CD4-positive, alpha-beta T cell treated with Interferon gamma for 1 hour (primary cell): ENCODE measurements at places on chromosomes 2 and 18.

- DNase-seq, result no peak
Measured at GRCh38 chr2:68974946-68975665, 670 bp downstream of the GKN1 start.

DNA sequence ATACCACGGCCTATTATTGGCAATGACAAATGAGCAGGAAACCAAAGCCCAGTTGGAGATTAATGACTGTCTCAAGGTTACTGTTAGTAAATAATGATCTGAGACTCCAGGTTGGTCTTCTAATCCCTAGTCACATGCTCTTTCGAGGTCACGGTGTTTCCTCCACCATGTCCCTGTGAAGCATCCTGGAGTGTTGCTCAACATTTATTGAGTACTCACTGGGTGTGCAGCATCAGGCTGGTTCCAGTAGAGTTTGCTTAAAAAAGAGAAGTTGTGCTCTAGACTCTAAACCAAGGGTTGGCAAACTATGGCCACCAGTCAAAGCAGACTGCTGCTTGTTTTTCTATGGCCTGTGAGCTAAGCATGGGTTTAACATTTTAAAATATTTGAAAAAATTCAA lies 263.8 kb upstream of the ATP5MC3 start:
- no peak for DNase-seq

GRCh38 chr2:19312949-19313348 lies 45.5 kb downstream of the OSR1 start:
- DNase-seq, result no peak

- no peak for DNase-seq
Measured at GRCh38 chr2:80141007-80141726, 163.4 kb downstream of the LRRTM1 start.

- no peak for DNase-seq
Measured at GRCh38 chr2:126241411-126241810, 414.5 kb upstream of the GYPC start.

- DNase-seq, result no peak
Measured at GRCh38 chr2:186820303-186820702, 28.7 kb downstream of the ZSWIM2 start.

GRCh38 chr2:45993476-45993991 lies 303.7 kb upstream of the EPAS1 start:
- DNase-seq, result peak; percentile 33

- no peak for DNase-seq
Measured at GRCh38 chr2:224837558-224837957, 121.4 kb upstream of the CCDC195 start.

GRCh38 chr18:79069717-79070151 lies 540 bp downstream of the ATP9B start:
- DNase-seq, result no peak

DNA sequence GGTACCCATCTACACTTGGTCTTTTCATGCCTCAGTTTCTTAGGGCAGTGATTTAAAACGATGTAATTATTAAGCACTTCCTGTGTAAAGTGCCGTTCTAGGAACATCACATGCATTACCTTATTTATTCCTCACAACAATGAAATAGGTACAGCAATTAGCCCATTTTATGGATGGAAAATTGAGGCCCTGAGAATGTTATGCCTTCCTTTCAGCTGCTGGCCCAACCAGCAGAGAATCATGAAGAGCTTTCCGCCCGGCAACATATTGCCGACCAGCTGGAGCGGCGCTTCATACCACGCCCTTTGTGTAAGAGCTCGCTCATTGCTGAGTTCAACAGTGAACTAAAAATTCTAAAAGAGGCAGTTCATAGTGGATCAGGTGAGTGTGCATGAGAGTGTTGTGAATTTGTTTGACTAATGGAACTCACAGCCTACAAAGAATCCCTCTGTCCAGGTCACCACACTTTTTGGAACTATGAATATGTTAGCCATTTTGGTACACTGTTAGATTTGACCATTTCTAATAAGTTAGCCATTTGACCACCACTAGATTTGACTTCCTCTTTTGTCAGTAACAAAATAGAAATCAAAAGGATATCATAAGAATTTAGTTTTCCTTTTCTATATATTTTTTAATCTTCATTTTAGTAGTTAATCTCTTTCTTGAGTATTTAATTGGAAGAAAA lies 25.6 kb upstream of the RPE start:
- DNase-seq, result no peak

- no peak for DNase-seq
Measured at GRCh38 chr2:98416383-98417159, 28.1 kb upstream of the INPP4A start.

DNA sequence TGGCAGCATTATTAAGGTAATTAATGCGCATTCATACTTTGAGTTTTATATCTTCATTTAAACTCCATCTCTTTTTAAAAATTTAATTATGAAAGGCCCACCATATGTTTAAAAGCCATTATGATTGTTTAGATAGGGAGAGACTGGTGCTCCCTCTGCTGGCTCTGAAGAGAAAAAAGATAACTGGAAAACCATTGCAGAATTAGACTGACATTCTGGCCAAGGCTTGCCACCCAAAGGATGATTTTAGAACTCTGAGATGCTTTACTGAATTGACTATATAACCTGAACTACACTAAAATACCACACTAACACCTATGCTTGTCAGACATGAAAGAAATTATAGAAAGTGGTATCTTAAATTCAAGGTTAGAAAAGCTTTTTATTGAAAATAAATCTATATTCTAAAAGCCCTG lies 127.6 kb upstream of the SPOPL start:
- DNase-seq, result no peak

GRCh38 chr18:32769586-32770053 lies 3.2 kb downstream of the KLHL14 start:
- DNase-seq, result no peak

- DNase-seq, result peak; percentile 60
Measured at GRCh38 chr2:218378053-218378452, 4.0 kb upstream of the SLC11A1 start.

- DNase-seq, result no peak
Measured at GRCh38 chr2:7673101-7673500, 755.9 kb downstream of the RNF144A start.

- no peak for DNase-seq
Measured at GRCh38 chr2:100106460-100106859, 35.9 kb downstream of the AFF3 start.

- no peak for DNase-seq
Measured at GRCh38 chr2:44429034-44429433, 67.3 kb downstream of the CAMKMT start.

GRCh38 chr2:222920657-222921186 lies 59.9 kb downstream of the ACSL3 start:
- DNase-seq, result no peak

DNA sequence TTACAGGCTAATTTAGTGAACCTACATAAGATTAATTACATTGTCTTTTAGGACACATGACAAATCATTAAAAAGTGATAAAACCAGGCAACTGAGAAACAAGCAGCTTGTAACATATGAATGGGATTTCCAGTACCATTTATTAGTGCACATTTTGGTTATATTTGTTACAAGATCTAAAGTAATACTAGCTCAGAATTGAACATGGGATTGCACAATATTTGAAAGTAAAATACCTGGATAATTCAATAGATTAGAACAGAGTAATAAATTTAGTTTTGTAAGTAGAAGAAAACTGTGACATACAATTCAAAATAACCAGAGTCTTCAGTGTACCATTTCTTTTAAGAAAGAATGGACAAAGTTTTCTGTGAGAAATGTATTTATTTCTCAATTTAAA lies 1400.7 kb upstream of the ACVR2A start:
- DNase-seq, result no peak

GRCh38 chr18:3350566-3351527 lies 88.9 kb downstream of the MYL12B start:
- no peak for DNase-seq

DNA sequence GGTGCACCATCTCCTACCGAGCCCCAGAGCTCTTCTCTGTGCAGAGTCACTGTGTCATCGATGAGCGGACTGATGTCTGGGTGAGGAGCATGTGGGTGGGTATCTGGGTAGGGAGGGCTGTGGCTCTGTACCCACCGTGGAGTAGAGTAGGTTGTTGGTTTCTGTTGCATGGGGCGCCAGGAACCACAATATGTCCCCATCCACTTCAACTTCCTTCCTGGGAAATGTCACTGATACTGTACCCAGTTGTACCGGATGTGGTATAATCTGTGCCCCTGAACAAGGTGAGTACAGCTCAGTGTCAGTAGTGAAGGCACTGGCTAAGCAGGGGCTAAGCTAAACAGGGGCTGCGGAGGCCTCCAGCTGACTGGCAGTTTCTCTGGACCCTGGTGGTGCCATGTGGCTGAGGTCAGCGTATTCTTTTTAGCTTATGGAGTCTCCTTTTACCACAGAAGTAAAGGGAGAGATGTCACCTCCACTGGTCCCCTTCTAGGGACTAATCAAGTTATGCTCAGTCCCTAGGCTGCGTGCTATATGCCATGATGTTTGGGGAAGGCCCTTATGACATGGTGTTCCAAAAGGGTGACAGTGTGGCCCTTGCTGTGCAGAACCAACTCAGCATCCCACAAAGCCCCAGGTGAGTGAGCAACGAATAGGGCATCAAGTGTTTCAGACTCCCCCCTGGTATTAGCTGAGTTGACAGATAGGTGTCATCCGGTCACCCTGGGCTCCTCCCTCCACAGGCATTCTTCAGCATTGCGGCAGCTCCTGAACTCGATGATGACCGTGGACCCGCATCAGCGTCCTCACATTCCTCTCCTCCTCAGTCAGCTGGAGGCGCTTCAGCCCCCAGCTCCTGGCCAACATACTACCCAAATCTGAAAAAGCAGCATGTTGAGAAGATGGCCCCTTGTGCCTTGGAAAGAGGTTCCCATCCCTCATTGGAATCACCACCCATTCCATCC lies 2.7 kb downstream of the STK16 start:
- DNase-seq, result peak; percentile 61

DNA sequence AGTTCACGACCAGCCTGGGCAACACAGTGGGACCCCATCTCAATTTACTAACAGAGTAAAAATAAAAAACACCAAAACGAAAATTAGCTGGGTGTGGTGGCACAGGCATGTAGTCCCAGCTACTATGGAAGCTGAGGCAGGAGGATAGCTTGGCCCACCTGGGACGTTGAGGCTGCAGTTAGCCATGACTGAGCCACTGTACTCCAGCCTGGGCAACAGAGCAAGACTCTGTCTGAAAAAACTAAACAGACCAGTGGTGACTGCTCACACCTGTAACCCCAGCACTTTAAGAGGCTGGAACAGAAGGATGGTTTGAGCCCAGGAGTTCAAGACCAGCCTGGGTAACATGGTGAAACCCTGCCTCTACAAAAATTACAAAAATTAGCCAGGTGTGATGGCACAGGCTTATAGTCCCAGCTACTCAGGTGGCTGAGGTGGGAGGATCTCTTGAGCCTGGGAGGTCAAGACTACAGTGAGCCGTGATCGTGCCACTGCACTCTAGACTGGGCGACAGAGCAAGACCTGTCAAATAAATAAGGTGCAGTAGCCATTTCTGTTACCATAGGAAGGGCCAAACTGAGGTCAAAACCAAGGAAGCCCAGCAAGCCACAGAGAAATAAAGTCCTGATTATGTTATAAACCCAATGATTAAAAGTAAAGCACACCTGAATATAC lies 14.0 kb downstream of the USP34 start:
- DNase-seq, result no peak

GRCh38 chr2:238313289-238313990 lies 6.9 kb upstream of the TRAF3IP1 start:
- no peak for DNase-seq

GRCh38 chr2:17296686-17297085 lies 221.6 kb downstream of the RAD51AP2 start:
- DNase-seq, result no peak

- DNase-seq, result no peak
Measured at GRCh38 chr2:100627330-100628300, 64.8 kb downstream of the PDCL3 start.

- no peak for DNase-seq
Measured at GRCh38 chr18:48376406-48376805, 32.8 kb downstream of the ZBTB7C start.

DNA sequence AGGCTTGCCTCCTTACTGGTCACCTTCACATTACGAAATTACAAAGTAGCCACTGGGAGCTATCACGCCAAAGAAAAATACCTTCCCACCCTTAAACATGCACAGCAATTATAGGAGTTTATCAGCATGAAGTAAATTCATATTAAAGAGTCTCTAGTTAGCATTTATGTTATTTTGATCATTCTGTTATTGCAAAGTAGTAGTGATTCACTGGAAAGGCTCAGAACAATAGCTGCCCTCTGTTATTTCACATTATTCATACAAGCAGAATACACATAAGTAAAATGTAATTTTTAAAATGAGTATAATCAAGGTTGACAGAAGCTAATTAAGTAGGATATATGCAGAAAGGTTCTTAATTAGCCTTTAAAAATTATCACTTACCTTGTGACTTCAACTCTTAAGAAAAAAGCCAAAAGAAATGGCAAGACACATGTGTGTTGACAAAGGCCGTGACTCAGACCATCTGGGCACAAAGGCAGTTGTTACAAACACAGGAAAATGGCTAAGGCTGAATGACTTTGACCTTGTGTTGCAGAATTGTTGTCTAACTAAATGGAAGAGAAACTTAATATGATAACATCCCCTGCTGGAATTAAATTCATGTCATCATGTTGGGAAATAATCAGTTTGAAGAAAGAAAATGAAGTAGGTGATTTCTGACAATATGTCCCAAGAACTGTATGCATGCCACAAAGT lies 108.3 kb downstream of the ARL6IP6 start:
- no peak for DNase-seq

DNA sequence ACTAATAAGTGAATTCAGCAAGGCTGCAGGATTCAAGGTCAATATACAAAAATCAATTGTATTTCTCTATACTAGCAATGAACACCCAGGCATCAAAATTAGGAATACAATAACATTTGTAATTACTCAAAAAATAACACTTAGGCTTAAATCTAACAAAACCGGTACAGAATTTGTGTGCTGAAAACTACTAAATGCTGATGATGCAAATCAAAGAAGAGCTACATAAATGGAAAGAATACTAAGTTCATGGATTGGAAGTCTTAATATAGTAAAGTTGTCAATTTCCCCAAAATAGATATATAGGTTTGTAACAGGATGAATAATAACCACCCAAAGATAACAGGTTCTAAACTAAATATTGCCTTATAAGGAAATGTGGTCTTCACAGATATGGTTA lies 286.5 kb downstream of the ALK start:
- DNase-seq, result no peak

DNA sequence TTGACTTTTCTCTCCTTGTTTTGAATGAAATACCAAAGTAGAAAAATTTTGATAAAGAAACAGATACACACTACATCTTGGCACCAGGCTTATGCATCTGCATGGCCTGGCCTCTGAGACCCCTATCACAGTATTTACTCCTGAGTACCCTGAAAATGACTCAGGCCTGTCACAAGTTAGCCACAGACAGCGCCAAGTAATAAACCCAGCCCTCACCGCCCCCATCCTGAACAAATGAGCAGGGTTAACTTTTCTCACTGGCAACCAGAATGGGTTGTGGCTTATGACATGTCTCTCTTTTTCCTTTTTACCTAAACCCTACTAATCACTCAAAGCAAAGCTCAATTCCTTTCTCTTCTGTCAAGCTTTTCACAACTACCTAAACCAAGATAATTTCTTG lies 35.3 kb downstream of the SPRED2 start:
- no peak for DNase-seq
